ENCODE measurements at places on chromosomes 4 and X.

- no peak for DNase-seq
Observed at GRCh38 chr4:30116401-30116800, 603.8 kb upstream of the PCDH7 start.

DNA sequence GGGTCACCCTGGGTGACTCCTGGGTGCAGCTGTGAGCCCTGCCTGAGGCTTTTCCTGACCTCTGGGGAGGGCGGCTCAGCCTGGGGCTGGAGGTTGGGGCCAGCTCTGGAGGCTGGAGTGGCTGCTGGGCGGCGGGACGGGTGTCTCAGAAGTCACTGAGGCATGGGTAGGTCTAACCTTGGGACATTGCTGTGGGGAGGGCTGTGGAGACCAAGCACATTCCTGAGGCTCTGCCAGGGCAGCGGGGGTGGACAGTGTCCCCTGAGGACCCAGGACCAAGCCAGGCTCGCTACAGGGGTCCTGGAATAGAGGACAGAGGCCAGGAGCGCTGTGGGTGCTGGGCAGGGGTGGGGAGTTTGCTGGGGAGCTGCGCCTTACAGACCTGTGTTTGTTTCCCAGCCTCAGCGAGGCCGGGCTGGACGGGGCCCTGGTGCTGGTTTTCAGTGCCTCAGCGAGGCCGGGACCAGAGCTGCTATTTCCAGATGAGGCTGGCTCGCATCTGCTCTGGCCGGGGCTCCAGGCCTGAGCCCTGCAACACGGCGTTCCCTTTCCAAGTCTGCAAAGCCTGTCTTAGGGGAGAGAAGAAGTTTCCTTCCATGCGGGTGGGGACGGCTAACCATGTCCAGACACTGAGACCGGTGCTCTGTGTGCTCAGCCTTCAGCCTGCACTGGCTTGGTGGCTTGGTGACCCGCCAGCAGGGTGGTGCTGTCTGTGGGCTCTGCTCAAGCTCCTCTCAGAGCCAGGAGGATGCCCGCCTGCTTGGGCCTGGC is 3.0 kb upstream of the SLC25A6 start:
- no peak for DNase-seq

GRCh38 chr4:105709081-105709450 is 482 bp downstream of the GSTCD start:
- DNase-seq, result no peak

DNA sequence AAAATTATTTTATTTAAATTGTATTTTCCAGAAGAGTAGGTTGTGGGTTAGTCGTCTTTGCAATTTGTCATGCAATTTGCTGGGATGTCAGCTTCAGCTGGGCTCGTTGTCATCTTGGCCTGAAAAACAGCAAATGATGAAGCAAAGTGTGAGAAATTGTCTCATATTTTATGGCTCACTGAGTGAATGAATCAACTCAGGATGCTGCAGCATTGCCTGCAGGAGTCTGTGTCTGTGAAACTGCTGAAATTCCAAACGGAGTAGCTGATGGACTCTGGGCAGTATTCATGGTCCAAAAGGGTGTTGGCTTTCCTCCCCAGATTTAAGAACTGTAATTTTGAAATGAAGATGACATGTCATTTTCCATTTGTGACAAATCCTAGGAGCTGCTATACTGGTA is 37.2 kb downstream of the CXCL8 start:
- DNase-seq, result no peak

GRCh38 chr4:23937173-23937572 is 47.3 kb upstream of the PPARGC1A start:
- no peak for DNase-seq

DNA sequence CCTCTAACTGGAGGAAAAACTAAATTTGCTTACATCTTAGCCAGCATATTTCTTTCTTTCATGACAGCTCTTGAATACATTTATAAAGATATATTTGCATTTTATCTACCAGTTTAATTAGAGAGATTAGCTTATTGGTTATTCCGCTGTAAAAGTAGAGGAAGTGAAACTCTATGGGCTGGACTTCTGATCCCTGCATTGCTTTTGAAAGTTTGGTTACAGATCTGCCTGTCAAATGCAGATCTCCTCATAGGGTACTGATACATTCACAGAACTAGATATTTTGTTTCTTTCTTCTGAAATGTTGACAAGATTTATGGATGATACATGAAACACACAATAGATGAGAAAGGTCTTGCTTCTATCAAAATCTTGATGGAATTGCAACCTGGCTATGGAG is 581.4 kb upstream of the AADAT start:
- DNase-seq, result no peak

DNA sequence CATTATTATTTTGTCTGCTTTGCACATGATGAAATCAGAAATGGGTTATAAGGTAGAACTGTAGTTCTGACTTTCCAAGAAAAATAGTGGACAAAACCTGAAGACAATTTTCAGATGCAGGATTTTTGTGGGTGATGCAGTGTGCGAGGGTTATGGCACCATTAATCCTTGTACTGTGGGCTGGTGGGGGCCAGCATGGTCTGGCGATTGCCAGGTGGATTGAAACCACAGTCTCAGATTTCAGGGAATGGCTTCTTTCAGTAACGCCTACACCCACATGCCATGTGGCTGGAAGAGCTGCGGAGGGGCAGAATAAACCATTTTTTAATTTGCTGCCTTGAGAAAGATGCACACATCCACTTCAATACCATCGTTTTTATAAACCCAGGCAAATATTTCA is 150.5 kb downstream of the ARSF start:
- no peak for DNase-seq

DNA sequence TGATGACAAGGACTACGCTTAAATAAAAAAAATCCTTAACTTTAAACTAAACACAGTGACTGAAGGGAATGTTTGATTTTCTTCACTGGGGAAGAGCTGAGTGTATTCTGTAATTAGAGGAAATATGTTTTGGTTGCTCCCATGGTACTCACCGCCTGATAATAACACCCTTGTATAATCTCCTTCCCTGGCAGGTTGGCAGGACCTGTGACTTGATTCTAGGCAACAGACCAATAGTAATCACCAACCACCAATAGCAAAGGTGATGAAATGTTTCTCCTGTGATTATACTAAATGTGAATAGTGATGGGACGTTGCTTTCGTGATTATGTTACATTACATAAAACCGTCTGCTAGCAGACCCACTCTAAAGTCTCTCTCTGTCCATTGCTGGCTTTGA is 536.8 kb upstream of the CPEB2 start:
- DNase-seq, result no peak

- no peak for DNase-seq
Observed at GRCh38 chrX:26414534-26414933, 198.6 kb downstream of the MAGEB5 start.

DNA sequence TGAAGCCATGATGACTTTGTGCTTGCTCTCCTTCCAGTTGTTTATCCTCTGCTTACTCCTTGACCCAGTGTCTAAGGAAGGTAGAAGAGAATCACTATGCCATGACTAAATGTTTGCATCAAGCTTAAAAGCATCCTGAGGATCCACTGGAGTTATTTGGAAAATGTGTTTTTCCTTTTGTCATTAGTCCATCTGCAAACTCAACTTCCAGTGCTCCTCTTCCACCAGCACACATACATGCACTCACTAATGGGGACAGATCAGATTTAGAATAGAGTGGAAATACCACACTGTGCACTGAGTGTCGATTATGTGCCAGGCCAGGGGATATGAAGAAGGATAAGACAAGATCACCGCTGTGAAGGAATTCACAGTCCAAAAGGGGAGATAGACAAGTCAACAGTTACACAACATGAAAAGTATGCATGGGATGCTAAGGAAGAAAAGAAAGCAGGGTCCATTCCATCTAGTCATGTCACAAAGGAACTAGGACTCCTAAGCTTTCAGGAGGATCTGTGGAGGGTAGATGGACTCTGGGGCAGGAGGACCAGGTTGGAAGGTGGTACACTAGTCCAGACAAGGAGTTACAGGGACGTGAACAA is 1.9 kb downstream of the OCIAD2 start:
- DNase-seq, result no peak

GRCh38 chr4:110467400-110467799 is 8.6 kb upstream of the ENPEP start:
- no peak for DNase-seq

DNA sequence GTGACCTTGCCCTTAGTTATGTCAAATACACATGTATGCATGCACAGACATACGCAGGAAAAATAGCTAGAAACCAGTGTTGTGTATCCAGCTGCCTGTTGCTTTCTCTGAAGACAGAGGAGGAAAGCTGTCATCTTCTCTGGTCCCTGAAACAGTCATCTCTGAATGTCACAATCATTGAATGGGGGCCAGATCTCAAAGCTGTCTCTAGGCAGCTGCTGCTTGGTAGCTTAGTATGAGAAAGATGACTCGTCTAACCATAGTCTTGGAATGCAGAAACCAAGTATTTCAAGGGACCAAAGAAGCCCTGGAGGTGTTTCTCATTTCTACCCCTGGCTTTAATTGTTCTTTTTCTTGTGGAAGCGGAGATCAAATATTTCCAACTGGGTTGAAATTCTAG is 4.0 kb downstream of the GRIA3 start:
- no peak for DNase-seq

DNA sequence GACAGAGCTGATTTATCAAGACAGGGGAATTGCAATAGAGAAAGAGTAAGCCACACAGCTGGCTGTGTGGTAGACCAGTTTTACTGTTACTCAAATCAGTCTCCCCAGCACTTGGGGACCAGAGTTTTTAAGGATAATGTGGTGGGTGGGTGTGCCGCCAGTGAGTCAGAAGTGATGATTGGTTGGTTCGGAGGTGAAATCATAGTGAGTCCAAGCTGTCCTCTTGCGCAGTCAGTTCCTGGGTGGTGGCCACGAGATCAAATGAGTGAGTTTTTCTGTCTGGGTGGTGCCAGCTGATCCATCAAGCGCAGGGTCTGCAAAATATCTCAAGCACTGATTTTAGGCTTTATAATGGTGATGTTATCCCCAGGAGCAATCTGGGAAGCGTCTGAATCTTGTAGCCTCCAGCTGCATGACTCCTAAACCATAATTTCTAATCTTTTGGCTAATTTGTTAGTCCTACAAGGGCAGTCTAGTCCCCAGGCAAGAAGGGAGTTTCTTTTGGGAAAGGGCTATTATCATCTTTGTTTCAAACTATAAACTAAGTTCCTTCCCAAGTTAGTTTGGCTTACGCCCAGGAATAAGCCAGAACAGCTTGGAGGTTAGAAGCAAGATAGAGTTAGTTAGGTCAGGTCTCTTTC is 44.0 kb upstream of the PPP1R2C start:
- no peak for DNase-seq

GRCh38 chr4:77100234-77100633 is 24.4 kb upstream of the CCNI start:
- DNase-seq, result no peak

DNA sequence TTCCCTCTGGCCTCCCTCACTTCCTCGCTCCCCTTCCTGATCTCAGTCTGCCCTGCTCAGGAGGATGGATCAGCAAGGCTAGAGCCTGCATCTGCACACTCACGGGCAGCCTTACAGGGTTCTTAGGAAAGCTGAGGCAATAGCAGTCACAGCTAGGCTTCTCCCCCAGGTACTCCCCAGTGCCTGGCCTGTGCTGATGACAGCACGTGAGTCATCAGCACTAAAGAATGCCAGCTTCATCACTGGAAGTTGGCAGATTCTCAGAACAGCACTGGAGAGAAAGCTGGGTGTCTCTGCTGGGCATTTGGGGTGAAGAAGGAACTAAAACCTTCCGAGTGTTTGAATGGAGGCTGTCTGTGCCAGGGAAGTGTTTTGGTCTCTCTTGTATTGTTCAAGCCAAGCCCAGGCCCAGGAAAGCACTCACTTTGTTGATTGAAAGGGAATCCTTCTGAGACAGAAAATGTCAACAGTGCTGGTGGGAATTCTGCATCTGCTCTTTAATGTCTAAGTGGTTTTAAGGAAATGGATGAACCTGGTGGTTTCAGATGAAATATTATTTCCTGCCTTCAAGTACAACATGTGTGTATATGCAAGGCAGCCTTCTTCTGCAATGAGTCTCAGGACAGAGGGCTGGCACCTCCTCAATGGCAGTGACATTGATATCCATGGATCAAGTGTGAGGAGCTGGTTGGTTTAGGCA is 73.0 kb upstream of the SCOC start:
- DNase-seq, result no peak

DNA sequence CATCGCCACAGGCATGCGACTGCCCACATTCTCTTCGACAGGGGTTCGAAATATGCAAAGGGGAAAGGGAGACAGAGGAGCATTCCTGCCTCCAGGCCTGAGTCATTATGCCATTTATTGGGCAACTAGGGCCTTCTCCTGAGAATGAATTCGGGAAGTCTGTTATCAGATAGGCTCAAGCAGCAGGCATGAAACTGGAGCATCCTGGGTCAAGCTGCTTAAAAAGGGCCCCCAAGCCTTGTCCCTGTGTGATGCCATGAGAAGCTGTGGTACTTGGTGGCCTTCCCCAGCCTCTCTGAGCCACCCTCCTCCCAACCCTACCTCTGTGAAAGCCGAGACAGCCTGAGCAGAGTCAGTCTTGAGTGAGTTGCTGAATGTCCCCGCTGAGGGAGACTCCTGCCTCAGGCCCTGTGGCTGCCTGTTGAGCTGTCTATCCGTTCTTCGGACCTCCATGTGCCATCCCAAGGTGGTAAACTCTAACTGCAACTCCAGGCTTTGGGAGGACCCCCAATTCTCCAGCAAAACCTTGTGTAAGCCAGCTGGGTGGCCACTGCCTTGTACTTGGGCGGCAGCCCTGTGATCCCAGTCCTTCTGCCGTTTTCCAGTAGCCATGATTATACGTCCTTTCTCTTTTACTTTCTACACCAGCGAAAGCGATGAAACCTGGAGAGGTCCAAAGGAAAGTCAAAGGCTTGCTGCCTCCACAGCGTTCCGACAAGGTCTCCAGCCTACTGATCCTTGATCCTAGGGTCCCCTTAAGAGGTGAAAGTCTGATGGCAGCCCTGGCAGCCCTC is 37.7 kb downstream of the NBDY start:
- no peak for DNase-seq

DNA sequence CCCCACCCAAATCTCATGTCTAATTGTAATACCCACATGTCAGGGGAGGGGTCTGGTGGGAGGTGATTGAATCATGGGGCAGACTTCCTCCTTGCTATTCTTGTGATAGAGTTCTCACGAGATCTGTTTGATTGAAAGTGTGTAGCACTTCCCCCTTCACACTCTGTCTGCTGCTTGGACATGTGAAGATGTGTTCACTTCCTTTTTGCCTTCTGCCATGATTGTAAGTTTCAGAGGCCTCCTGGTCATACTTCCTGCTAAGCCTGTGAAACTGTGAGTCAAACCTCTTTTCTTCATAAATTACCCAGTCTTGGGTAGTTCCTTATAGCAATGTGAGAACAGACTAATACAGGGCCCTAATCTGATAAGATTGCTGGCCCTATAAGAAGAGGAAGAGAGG is 1514.8 kb downstream of the RPA4 start:
- no peak for DNase-seq

DNA sequence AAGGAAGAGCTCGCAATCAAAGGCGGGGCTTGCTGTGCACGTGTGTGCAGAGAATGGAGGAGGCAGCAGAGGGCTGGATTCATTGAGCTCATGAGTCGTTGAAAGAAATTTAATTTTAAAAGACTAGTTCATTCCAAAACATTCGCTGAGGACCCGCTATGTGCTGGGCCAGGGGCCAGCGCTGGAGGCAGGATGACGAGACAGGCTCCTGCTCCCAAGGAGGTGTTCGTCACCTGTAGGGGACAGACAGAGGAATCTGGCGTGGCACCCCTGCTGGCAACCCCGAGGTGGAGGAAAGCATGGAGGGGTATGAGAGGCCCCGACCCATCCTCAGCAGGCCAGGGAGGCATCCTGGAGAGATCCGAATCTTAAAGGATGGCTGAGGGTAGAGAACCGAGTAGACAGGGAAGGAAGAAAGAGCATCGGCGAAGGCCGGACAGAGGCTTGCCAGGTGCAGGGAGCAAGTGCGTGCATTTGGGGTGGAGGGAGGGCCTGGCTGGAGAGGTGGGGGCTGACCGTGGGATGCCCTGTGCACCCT is 96.4 kb downstream of the CPZ start:
- no peak for DNase-seq

- no peak for DNase-seq
Observed at GRCh38 chrX:146054311-146054710, 236.7 kb downstream of the SLITRK2 start.

Data from nucleus accumbens (tissue), 56 donors.